ENCODE measurements at places on chromosomes 12 and 14. TPM values are rescaled to one million over a fixed set of nuclear protein-coding genes. Genes with fewer than 3 reads are reported as not detected.

The PTPRB gene
- total RNA-seq = 28.6 TPM

The DTX1 gene
- 1.1 TPM for total RNA-seq

The PRH2 gene
- not detected for total RNA-seq

The PRR4 gene
- total RNA-seq = 7.3 TPM

The FOXG1 gene
- total RNA-seq = not detected

The RAB35 gene
- total RNA-seq = 47.5 TPM

The FAM90A1 gene
- 0.65 TPM for total RNA-seq

The DAO gene
- total RNA-seq = not detected

The AKAP6 gene
- total RNA-seq = 16.5 TPM

The TPPP2 gene
- total RNA-seq = 0.62 TPM

The NINJ2 gene
- total RNA-seq = 4.9 TPM

The AKAP5 gene
- 0.96 TPM for total RNA-seq

The MAP1LC3B2 gene
- total RNA-seq = not detected

The NANOG gene
- 2.5 TPM for total RNA-seq

The RTL1 gene
- total RNA-seq = not detected

The HCAR3 gene
- 12.3 TPM for total RNA-seq

The CIROP gene
- not detected for total RNA-seq

The EIF2S1 gene
- 75.9 TPM for total RNA-seq
